ENCODE measurements at places on chromosomes 4 and X. TPM values are rescaled to one million over a fixed set of nuclear protein-coding genes. Genes with fewer than 3 reads are reported as not detected.

- H3K4me1 ChIP-seq, result no peaks in the 10 kb centered on the region
- no peaks in the 10 kb centered on the region for H3K27me3 ChIP-seq
- H3K4me3 ChIP-seq, result no peak overlapping the region
- no peaks in the 10 kb centered on the region for H3K36me3 ChIP-seq
- H3K27ac ChIP-seq, result no peak overlapping the region
Observed at GRCh38 chrX:2566055-2566454, 65.3 kb upstream of the DHRSX start.

DNA sequence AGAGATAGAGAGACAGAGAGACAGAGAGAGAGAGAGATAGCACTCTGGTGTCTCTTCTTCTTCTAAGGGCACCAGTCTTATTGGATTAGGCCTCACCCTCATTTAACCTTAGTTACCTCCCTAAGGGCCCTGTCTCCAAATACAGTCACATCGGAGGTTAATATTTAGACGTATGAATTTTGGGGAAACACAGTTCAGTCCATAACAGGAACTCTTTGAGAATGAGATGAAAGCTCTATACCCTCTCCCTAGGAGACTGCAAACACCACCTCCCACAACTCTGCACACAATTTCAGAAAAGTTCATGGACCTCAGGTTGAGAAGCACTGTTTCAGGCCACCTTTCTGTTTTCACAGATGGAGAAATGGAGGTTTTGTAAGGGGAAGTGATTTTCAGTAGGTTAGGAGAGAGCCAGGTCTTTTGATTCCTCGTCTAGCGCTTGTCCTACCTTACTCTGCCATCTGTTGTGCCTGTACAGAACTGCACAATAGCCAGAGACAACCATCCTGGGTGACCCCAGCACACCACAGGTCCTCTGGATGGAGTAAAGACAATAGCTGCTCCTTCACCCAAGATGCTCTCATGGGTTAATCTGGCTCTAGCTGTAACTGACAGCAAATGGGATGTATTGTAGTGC is 16.9 kb upstream of the LOC101059915 start:
- H3K4me3 ChIP-seq, result no peak overlapping the region
- no peak for DNase-seq
- H3K27me3 ChIP-seq, result no peaks in the 10 kb centered on the region
- no peaks in the 10 kb centered on the region for H3K4me1 ChIP-seq

- H3K4me3 ChIP-seq, result no peak overlapping the region
- H3K36me3 ChIP-seq, result no peaks in the 10 kb centered on the region
- peaks cover 3% of the 10 kb centered on the region for H3K4me1 ChIP-seq
- DNase-seq, result no peak
- H3K27ac ChIP-seq, result no peak overlapping the region
Observed at GRCh38 chr4:48739560-48740019, 40.5 kb downstream of the FRYL start.

DNA sequence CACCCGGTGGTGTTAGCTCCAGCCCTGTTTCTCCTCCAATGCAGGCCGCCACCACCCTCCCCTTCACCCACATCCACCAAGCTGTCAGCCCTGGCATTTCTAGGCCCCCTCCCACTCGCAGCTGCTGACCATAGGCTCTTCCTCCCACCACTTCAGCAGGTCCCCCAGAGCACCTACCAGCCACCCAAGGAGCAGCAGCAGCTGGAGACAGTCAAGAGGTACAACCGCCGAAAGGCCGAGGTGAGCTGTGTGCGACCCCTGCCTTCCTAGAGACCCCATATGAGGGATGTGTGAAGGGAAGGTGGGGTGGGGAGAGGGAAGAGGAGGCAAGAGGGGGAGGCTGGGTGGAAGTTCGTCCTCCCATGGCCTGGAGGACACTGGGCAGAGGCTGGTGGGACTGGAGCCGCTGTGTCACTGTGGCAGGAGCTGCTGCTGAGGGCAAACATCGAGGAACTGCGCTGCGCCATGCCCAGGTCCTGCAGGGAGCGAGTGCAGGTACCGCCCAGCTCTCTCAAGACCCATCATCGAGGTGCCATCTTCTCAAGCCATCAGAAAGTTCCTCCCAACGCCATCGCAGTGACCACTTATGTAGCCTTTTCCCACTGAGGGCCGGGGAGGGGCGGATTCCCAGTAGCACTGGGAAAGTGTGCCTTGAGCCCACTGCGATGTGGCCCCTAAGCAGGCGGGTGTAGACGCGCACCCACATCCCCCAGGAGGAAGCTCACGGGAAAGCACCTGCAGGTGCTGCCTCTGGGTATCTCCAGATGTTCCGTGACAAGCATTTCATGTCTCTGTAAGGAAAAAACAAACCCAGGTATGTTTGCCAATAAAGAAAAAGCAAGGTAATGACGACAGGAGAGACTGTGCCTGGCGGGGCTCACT is 19.2 kb upstream of the RNF4 start:
- H3K4me3 ChIP-seq, result no peak overlapping the region
- H3K36me3 ChIP-seq, result no peaks in the 10 kb centered on the region
- H3K27ac ChIP-seq, result no peak overlapping the region
- no peak for DNase-seq
- no peaks in the 10 kb centered on the region for H3K4me1 ChIP-seq

- H3K4me3 ChIP-seq, result no peak overlapping the region
- peaks cover 2% of the 10 kb centered on the region for H3K4me1 ChIP-seq
Observed at GRCh38 chr4:99029018-99029735, 33.7 kb downstream of the METAP1 start.

- no peak for DNase-seq
- H3K4me3 ChIP-seq, result no peak overlapping the region
- H3K36me3 ChIP-seq, result no peaks in the 10 kb centered on the region
- no peaks in the 10 kb centered on the region for H3K4me1 ChIP-seq
- no peaks in the 10 kb centered on the region for H3K27me3 ChIP-seq
- H3K27ac ChIP-seq, result no peak overlapping the region
Observed at GRCh38 chr4:36010397-36010929, 233.9 kb downstream of the ARAP2 start.

DNA sequence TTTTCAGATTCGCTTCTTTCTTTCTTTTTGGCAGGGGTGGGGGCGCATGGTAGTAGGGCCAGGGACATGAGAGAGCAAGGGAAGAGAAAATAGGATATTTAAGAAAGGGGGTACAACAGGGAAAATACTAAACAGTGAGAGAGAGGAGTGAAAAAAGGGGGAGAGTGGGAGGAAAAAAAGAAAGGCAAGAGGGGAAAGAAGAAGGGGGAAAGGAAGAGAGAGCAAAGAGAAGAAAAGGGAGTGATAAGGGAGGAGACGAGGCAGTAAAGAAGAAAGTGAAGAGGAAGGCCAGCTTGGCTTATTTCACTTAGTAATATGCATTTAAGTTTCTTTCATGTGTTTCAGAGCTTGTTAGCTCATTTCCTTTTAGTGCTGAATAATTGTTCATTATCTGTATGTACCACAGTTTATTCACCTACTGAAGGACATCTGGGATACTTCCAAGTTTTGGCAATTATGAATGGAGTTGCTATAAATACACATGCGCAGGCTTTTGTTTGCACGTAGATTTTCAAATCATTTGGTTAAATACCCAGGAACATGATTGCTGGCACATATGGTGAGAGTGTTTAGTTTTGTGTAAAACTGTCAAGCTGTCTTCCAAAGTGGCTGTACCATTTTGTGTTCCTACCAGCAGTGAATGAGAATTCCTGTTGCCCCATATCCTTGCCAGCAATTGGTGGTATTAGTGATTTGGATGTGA is 37.3 kb downstream of the CASP6 start:
- no peak for DNase-seq
- H3K4me3 ChIP-seq, result no peak overlapping the region
- no peaks in the 10 kb centered on the region for H3K4me1 ChIP-seq
- no peaks in the 10 kb centered on the region for H3K36me3 ChIP-seq
- H3K27me3 ChIP-seq, result no peaks in the 10 kb centered on the region

DNA sequence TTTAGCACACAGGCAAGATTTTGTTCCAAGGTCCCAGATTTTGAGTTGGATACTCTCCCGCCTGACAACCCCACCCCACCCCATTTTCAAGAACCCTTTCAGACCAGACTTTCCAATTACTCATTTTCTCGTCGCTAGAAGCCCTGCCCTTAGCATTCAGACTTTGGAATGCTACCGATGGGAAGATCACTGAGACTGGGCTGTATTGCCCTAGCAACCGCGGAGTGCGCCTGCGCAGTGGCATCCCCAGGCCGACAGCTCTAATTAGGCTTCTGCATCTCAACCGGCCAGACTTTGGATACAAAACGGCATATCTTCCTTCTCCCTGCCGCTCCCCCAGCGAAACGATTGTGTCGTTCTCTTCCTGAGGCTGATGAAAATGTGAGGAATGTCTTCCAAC is 3.4 kb downstream of the MAGEE2 start:
- H3K4me1 ChIP-seq, result no peaks in the 10 kb centered on the region
- no peaks in the 10 kb centered on the region for H3K27me3 ChIP-seq
- no peak overlapping the region for H3K4me3 ChIP-seq
- no peaks in the 10 kb centered on the region for H3K36me3 ChIP-seq
- peak; percentile 29 for DNase-seq
- H3K27ac ChIP-seq, result no peak overlapping the region

DNA sequence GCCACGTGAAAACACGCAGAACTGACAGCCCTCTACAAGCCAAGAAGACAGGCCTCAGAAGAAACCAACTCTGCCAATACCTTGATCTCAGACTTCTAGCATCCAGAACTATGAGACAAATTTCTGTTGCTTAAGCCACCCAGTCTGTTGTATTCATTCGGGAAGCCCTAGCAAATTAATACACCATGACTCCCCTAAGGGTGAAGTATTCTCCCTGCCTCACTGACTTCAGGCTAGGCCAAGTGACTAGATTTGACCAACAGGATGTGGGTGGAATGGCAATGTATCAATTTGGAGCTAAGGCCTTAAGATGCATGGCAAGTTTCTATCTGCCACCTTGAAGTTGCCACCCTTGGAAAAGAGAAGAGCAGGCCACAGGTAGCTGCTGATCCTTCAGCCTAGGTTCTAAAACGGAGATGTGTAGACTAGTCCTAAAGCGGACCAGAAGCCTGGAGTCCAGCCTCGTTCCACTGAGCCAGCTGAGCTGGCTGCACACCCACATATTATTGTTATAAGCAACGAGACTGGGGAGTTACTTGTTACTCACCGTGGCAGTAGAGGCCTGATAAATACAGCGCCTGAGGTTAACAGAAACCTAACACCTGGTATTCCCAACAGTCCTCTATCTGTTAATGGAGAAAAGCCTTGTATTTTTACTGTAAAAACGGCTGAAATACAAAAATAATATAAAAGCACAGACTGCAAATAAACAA is 16.4 kb downstream of the SCARB2 start:
- no peak for DNase-seq
- peak overlapping the region; percentile 3 for H3K27ac ChIP-seq
- H3K27me3 ChIP-seq, result no peaks in the 10 kb centered on the region
- peaks cover 28% of the 10 kb centered on the region for H3K4me1 ChIP-seq

Gene CWH43
- 0.33 TPM for total RNA-seq

Gene CXCL13
- 0.24 TPM for total RNA-seq
